MCF 10A (cell line): ENCODE measurements at places on chromosomes 7 and 10. TPM values are rescaled to one million over a fixed set of nuclear protein-coding genes. Genes with fewer than 3 reads are reported as not detected.

The FKBP6 gene
- total RNA-seq, result not detected in 2 replicates

The NEBL gene
- 30.6 and 44.3 TPM in 2 replicates for total RNA-seq

The LRRC4 gene
- total RNA-seq, result not detected in 2 replicates

The BAMBI gene
- total RNA-seq, result 21.2 and 31.6 TPM in 2 replicates

The AKR1C1 gene
- total RNA-seq, result 4.3 and 6.2 TPM in 2 replicates

The NKX1-2 gene
- 0.10 and 0.35 TPM in 2 replicates for total RNA-seq

The PIP gene
- total RNA-seq, result not detected in 2 replicates

The INHBA gene
- total RNA-seq, result 10.0 and 14.3 TPM in 2 replicates

The PDZD7 gene
- total RNA-seq, result 0.27 and 0.58 TPM in 2 replicates

The ZNF804B gene
- total RNA-seq, result not detected in 2 replicates

The CADPS2 gene
- total RNA-seq, result 7.4 and 10.1 TPM in 2 replicates

The ZNF425 gene
- 2.6 and 3.3 TPM in 2 replicates for total RNA-seq

The ASB10 gene
- total RNA-seq, result not detected in 2 replicates
